ENCODE measurements at places on chromosomes 6 and 20.

DNA sequence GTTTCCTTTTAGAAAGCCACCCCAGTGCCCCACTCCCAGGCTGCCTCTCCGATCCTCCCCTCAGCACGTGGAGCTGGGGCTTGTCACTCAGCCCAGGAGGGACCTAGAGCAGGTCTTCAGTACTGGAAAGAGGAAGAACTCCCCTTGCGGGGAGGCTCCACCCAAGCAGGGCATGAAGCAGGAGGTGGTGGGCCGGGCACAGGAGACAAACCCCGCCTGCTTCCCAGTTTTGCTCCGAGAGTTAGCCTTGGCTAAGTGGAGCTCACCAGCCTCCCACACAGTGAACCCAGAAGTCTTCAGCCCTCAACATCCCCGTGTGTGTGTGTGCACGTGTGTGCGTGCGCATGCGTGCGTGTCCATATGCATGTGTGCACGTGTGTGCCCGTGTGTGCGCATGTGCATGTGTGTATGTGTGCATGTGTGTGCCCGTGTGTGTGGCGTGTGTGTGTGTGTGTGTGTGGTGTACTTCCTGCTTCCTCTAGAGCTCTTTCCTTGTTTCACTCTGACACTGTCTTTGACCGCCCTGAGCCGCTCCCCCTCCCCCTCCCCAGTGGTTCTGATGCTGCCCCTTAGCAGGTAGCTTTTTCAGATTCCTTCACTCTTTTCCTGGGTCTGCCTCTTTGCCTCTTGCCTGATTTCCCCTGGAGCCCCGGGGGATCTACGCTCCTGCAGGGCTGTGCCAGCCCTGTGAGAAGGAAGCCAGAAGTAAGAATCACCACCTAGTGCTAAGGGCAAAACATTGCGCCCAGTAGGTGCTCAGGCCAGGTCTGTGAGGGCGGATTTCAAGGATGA lies 239.8 kb downstream of the CDC5L start:
- H3K36me3 ChIP-seq: no peaks in the 10 kb centered on the region
- peaks cover 20% of the 10 kb centered on the region for H3K27me3 ChIP-seq
- H3K27ac ChIP-seq: no peak overlapping the region
- no peaks in the 10 kb centered on the region for H3K4me1 ChIP-seq
- H3K4me3 ChIP-seq: no peak overlapping the region
- ATAC-seq: peak; percentile 61

DNA sequence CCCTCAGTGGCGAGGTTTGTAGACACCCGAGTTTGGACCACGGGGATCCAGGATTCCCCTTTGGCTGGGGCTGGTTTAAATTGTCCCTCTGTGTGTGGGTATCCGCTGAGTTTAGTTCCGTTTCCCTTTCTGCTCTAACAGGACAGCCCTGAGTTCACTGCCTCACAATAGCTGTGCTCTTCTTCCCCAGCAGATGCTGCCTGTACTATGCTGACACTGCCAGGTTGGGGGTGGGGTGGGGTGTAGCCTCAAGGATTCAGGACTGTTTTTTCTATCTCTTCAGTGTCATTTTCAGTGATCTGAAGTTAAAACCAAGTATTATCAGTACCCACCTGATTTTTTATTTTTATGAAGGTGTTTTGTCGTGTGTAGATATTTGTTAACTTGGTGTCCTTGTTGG lies 655.0 kb downstream of the COL12A1 start:
- no peak overlapping the region for H3K27ac ChIP-seq
- H3K36me3 ChIP-seq: no peaks in the 10 kb centered on the region
- no peak for ATAC-seq
- H3K27me3 ChIP-seq: no peaks in the 10 kb centered on the region

DNA sequence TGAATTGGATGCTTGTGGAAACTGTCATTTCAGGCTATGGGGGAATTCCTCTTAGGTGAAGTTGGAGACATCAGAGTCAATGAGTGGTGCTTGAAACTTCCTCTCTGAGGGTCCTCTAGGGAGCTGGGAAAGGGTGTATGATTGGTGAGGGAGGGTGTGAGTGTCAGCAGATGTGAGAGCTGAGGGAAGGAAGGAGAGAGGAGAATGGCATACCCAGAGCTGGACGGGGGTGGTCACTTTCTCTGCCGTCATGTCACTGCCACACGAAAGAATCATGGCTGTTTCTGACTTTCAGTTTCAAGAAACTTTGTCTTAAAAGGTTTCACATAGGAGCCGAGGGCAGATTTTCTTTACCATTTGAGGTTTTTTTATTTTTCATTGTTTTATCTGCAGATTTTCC lies 50.3 kb downstream of the DEK start:
- no peak overlapping the region for H3K4me3 ChIP-seq
- H3K27ac ChIP-seq: no peak overlapping the region
- no peak for ATAC-seq
- no peaks in the 10 kb centered on the region for H3K27me3 ChIP-seq
- H3K4me1 ChIP-seq: peaks cover 10% of the 10 kb centered on the region
- H3K36me3 ChIP-seq: peaks cover 63% of the 10 kb centered on the region

DNA sequence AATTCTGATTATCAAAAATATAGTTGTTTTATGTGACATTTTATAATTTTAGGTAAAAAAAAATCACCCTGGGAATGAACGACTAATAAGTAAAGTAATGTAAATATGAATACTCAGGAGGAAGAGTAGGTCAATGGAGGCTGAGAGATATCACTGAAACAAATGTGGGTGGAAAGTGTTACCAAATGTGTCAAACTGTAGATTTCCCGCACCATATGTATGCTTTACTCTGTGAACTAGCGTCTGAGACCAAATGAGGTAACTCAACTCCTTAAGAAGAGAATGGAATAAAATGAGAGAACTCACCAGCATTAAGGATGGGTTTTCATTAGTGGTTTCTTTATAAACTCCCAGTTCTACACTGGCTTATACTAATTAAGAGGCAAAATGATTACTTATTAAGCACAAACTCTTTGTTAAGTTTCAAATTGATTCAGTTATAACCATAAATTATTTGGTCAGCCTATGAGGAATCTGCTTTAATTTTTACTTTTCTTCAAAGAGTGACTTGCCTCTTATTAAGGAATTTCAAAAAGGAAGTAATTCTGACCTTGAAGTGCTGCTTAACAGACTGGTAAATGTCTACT lies 784.7 kb upstream of the GJE1 start:
- H3K27ac ChIP-seq: no peak overlapping the region
- H3K36me3 ChIP-seq: no peaks in the 10 kb centered on the region
- H3K4me1 ChIP-seq: no peaks in the 10 kb centered on the region
- ATAC-seq: no peak
- no peak overlapping the region for H3K4me3 ChIP-seq

DNA sequence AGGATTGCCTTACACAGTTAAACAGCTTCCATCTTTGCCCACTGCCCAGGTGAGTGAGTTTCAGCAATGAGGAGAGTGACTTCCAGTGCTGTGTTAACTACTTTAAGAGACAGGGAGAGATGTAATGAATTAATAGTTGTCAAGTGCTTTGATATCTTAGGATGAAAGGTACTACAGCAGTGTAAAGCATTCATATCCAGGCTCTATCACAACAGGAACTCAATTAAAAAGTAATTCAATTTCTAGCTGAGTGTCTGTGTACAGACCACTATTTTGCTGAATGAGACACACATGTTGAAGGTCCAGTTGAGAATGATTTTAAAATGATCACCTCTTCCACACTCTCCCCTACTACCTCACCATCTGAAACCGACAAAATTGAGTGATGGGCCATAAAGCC lies 70.7 kb upstream of the BEND3 start:
- H3K27me3 ChIP-seq: no peaks in the 10 kb centered on the region
- no peak overlapping the region for H3K27ac ChIP-seq

DNA sequence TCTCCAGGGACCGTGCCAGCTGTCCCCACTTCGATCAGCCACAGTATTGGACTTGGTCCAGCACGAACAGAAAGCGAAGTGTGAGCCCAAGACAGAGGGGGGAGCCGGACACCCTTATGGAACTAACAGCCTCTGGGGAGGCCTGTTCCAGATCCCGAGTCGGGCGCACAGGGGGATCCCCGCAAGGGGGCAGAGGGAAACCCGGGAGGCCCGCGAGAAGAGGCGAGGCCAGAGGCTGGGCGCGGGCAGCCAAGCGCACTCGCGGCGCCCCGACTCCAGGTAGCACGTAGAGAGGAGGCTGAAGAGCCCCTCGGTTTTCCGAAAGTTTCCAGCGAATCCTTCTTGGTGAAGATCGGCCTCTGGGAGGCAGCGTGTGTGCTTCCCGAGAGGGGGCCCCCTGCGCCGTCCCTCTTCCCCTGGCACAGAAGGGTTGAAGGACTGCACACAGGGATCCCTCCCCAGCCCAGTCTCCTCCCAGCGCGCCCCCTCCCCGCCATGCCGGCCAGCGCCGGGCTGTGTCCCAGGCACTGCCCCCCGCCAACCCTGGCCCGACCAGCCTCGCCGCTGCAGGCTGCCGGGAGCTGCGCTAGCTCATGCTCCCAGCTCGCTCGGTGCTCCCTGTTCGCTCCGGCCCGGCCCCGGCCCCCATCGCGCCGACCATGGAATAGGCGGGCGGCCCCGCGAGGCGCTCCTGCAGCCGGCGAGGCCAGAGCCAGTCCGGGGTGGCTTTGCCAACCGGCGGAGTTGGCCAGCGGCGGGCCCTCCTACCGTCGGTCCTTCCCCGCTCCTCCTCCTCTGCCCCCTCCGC lies 577 bp upstream of the SLC24A3 start:
- H3K27me3 ChIP-seq: peaks cover 12% of the 10 kb centered on the region
- peak; percentile 29 for ATAC-seq
- no peaks in the 10 kb centered on the region for H3K36me3 ChIP-seq
- no peak overlapping the region for H3K27ac ChIP-seq
- H3K4me1 ChIP-seq: no peaks in the 10 kb centered on the region
- peak overlapping the region; percentile 65 for H3K4me3 ChIP-seq

- H3K27ac ChIP-seq: peak within 1 kb of the TSS; percentile 60
- no peaks in the 10 kb centered on the region for H3K4me1 ChIP-seq
- no peaks in the 10 kb centered on the region for H3K27me3 ChIP-seq
- peak; percentile 79 for ATAC-seq
Observed at GRCh38 chr6:43644940-43645612, at the start of gene RSPH9. Gene RSPH9, plus strand, starts transcription at chr6:43645036. Its CDS starts 63 bp downstream, at chr6:43645099.

GRCh38 chr20:43667341-43668132 lies 623 bp downstream of the MYBL2 start:
- peaks cover 90% of the 10 kb centered on the region for H3K27me3 ChIP-seq
- no peak for ATAC-seq
- H3K27ac ChIP-seq: no peak overlapping the region

- ATAC-seq: peak; percentile 89
- peak within 1 kb of the TSS; percentile 90 for H3K27ac ChIP-seq
- H3K27me3 ChIP-seq: no peaks in the 10 kb centered on the region
- peaks cover 53% of the 10 kb centered on the region for H3K4me1 ChIP-seq
- H3K36me3 ChIP-seq: no peaks in the 10 kb centered on the region
Observed at GRCh38 chr20:10433623-10434466, at the start of gene MKKS. Gene MKKS, minus strand, starts transcription at chr20:10434222. Its CDS starts 20,708 bp downstream, at chr20:10413514.

DNA sequence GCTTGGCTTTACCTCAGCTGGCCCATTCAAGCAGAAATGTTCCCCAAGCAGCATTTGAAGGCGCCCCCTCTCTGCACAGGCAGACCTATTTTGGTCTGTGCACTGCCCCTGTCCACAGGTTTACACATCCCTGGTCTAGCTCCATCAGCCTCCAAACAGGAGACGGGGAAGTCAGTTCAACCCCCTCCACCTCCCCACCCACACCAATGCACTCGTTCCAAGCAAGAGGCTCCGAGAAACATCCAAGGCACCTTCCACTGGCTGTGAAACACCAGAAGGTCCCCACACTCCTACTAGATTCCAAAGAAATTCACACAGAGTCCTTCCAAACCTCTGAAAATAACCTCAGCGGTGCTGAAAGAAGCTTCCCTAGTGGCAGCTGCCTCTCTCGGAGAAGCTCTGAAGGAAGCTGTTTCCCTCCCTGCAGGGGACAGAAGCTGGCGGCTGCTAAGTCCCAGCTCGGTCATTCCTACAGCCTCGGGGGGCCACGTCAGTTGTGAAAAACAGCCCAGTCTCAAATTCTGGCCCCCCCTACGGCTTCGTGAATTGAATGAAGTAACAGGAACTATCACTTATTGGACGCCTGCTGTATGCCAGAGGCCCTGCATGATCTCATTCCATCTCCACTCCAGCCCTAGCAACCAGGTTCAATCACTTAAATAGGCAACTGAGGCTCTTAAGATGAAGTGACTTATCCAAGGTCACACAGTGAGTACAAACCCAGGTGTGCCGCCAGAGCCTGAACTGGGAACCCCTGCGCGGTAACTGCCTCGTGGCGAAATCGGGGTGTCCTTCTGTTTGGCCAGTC lies 815 bp downstream of the SPATA2 start:
- H3K36me3 ChIP-seq: no peaks in the 10 kb centered on the region
- H3K27me3 ChIP-seq: no peaks in the 10 kb centered on the region
- H3K27ac ChIP-seq: peak overlapping the region; percentile 97
- peak overlapping the region; percentile 83 for H3K4me3 ChIP-seq
- ATAC-seq: no peak

GRCh38 chr20:49366687-49367086 lies 88.8 kb upstream of the ZNFX1 start:
- no peak for ATAC-seq
- H3K4me1 ChIP-seq: peaks cover 29% of the 10 kb centered on the region
- H3K27me3 ChIP-seq: no peaks in the 10 kb centered on the region
- no peaks in the 10 kb centered on the region for H3K36me3 ChIP-seq

GRCh38 chr6:89385156-89385667 lies 26.9 kb downstream of the RRAGD start:
- no peaks in the 10 kb centered on the region for H3K36me3 ChIP-seq
- no peaks in the 10 kb centered on the region for H3K27me3 ChIP-seq
- no peak for ATAC-seq
- no peak overlapping the region for H3K4me3 ChIP-seq
- H3K27ac ChIP-seq: no peak overlapping the region

DNA sequence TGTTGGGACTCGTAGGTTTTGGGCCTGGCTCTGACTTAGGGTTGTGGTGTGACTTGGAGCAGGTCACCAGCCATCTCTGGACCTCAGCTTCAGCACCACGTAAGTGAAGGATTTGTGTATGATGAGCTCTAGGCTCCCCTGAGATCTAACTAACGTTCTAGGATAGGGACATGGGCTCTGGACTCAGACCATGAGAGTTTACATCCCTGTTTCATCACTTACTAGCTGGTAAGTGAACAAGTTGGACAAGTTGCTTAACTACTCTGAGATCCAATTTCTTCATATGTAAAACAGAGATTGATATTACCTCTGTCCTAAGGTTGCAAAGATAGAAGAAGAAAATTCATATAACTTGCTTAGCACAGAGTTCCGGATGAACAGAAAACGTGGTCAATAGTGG lies 20.3 kb upstream of the PNPLA1 start:
- H3K4me3 ChIP-seq: no peak overlapping the region
- peaks cover 10% of the 10 kb centered on the region for H3K4me1 ChIP-seq
- no peak for ATAC-seq
- H3K27me3 ChIP-seq: no peaks in the 10 kb centered on the region
- no peak overlapping the region for H3K27ac ChIP-seq

GRCh38 chr6:110723017-110723416 lies 92.3 kb downstream of the CDK19 start:
- no peaks in the 10 kb centered on the region for H3K27me3 ChIP-seq
- H3K27ac ChIP-seq: no peak overlapping the region
- ATAC-seq: no peak
- no peaks in the 10 kb centered on the region for H3K36me3 ChIP-seq

DNA sequence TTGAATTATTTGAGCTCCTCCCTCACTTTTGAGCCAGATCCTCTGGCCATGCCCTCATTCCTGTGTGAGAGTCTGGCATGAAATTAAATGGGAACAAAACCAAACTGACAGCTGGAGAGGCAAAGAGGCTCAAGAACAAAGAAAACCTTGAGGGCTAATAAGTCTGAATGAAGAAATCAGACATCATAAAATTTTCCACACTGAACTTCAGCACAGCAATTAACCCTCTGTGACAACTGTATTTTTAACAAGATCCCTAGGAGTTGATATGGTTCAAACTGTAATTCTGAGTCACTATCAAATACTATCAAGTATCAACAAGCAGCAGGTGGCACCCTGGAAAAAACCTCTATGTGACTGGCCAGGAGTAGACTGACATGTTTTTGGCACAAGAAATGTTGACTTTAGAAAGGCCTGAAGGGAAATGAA lies 109.4 kb upstream of the EMILIN3 start:
- H3K4me3 ChIP-seq: no peak overlapping the region
- peak; percentile 74 for ATAC-seq
- peaks cover 9% of the 10 kb centered on the region for H3K4me1 ChIP-seq
- H3K36me3 ChIP-seq: no peaks in the 10 kb centered on the region
- no peak overlapping the region for H3K27ac ChIP-seq
